G401 (cell line): ENCODE measurements at places on chromosomes 7 and 10.

DNA sequence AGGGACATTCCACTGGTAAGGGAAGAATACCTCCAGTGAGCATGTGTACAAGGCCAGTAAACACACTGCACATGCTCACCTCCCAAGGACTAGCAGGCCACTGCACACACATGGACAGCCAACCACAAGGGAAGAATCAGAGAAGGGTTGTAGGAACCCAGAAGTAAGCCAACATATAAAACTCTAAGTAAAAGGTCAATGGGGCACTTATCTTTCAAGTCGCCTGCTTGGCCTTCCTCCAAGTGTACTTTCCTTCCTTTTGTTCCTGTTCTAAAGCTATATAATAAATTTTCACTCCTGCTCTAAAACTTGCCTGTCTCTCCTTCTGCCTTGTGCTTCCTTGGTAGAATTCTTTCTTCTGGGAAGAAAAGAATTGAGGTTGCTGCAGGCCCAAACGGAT lies 33.0 kb downstream of the ORC5 start:
- DNase-seq, result no peak

- DNase-seq, result no peak
These were observed 10.5 kb upstream of the KCP start for GRCh38 chr7:128920913-128921582.

- DNase-seq, result no peak
These were observed 3.8 kb upstream of the CH25H start for GRCh38 chr10:89210794-89211425.

GRCh38 chr10:48905311-48905710 lies 34.3 kb downstream of the LRRC18 start:
- DNase-seq, result no peak

DNA sequence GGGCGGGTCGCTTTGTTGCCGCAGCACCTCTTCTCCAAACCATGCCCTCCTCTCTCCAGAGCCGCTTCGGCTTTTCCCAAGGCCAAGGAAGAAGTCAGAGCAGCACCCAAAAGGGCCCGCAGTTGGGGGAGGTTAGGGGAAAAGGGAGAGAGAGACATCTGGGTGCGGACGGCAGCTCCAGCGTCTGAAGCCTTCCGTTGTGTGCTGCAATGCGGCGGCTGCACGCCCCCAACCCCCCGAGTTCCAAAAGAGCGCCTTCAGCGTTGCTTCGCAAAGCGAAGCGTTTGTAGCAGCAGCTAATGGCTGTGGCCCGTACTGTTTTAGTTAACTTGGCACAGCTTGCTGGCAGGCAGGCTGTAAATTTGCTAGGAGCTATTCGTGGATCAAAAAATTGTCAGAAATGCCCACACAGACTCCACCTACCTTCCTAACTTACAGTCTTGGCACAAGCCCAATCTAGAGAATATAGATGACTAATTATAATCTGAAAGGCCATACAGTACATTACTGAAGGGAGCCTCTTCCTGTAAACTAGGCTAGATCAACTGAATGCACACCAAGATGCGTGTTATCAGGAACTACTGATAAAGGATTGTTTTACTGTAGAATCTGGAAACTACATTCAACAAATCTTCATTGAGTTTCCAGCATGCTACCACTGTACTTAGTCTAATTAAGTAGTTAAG lies 1.1 kb upstream of the KBTBD2 start:
- DNase-seq, result peak; percentile 63

GRCh38 chr7:48177271-48177670 lies 6.0 kb downstream of the ABCA13 start:
- no peak for DNase-seq

DNA sequence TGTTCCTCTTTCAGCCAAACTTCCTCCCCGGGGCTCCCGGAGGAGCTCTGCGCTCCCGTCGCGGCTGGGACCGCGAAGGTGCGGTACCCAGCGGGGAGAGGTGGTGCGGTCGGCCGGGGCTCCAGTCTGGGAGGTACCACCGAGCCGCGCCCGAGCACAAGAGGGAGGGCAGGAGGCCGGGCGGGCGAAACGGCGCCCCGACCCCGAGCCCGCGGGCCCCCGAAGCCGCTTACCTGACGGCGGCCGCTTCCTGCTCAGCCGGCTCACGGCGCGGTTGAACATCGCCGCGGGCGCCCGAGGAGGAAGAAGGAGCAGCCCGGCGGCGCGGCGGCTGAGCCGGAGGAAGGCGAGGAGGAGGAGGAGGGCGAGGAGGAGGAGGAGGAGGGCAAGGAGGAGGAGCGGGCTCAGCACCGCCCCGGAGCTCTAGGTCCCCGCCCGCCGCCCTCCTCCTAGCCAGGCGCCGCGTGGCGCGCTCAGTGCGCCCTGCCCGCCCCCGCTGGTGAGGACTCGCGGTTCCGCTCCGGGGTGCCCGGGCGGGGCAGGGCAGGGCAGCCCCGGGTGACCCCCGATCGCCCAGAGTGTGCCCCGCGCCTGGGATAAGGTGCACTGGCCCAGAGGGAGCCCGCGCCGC lies at the start of gene RGS10:
RGS10 (minus strand) TSS at position 363 of the 631 bp plus-strand sequence; CDS start at position 282, 81 bp downstream.
- peak; percentile 13 for DNase-seq

GRCh38 chr10:6647811-6648526 lies 67.9 kb upstream of the PRKCQ start:
- DNase-seq, result no peak

DNA sequence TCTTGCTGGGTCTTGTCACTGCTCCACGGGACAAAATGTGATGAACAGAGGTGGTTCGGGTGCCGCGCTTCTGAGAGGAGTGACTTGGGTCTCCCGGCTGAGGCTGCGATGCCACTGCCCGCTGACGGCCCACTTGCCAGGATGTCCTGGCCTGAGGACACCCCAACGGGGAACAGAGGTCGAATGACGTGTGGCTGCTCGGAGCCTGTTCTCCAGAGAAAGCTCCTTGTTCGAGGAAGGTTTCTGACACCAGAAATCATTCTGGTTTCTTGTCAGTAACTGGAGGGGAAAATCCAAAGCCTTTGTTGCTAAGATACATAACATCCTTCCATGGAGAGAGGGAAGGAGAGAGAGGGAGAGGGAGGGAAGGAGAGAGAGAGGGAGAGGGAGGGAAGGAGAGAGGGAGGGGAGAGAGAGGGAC lies 236.4 kb downstream of the WDR37 start:
- no peak for DNase-seq

DNA sequence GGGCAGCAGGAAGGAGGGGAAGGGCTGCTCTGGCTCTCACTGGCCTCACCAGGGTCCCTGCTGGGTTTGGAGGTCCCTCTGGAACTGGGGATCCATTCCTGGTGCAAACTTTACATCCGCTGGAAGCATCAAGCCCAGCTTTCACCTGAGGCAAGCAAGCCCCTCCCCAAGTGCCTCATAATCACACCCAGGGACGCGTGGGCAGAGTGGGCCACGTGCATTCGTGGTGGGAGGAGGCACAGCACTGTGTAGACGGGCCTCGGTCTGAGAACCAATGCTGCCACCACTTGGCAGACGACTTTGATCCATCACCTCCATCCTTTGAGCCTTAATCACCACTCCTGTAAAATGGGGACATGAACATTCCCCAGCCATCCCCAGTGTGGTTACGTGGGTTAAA lies 74.1 kb downstream of the VWA2 start:
- no peak for DNase-seq

DNA sequence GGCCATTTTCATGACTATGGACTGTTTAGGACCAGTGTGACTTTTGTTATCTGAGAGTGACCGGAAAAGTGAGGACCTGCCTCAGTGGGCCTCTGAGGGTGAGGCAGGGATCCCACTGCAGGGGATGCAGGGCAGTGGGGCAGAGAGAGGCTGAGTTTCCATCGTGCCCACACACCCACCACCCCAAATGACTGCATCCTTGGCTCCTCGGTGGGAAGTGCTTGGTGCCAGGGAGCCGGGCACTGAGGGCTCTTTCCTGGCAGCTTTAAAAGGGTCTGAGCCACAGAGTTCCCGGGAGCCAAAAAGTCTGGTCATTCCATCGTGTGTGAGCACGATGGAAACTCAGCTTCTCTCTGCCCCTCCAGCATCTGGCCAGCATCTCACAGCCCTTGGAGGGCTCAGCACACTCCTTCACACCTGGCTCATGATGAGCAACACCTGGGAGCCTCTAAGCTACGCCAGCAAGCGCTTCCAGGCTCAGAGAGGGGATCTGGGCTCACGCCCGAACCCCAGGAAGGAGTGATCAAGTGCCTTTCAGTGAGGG lies 59.1 kb downstream of the RAMP3 start:
- DNase-seq, result no peak

- no peak for DNase-seq
These were observed 34.4 kb upstream of the CABCOCO1 start for GRCh38 chr10:61628151-61628874.

GRCh38 chr7:24192691-24193090 lies 91.3 kb upstream of the NPY start:
- DNase-seq, result no peak
